ENCODE measurements at places on chromosomes 13 and 19.

- DNase-seq, result no peak
Observed at GRCh38 chr13:97390941-97391600, 42.9 kb upstream of the RAP2A start.

DNA sequence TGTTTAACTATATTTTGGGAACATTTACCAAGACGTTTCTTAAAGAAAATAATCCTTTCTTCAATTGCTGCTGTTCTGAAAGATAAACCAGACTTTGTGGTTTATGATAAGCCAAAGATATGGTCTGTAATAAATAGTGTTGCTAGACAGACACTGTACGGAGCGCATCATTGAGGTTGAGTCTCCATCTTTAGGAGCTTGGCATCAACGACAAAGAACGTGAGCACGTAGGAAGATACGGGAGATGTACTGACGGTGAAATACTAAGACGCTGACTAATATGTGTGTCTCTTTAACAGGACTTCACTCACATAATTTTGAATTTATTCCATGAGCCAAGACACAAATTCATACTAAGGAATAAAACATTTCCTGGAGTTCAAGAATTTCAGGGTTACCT lies 16.2 kb downstream of the TEX29 start:
- no peak for DNase-seq

- DNase-seq, result no peak
Observed at GRCh38 chr19:8361921-8362793, 1.8 kb upstream of the ANGPTL4 start.

- no peak for DNase-seq
Observed at GRCh38 chr19:28864577-28865042, 348.3 kb downstream of the UQCRFS1 start.

GRCh38 chr13:44561351-44561750 lies 14.8 kb downstream of the TSC22D1 start:
- no peak for DNase-seq
